ENCODE measurements at places on chromosomes 2 and 18.

- DNase-seq = no peak
Measured at GRCh38 chr18:32934201-32934600, 161.4 kb upstream of the KLHL14 start.

DNA sequence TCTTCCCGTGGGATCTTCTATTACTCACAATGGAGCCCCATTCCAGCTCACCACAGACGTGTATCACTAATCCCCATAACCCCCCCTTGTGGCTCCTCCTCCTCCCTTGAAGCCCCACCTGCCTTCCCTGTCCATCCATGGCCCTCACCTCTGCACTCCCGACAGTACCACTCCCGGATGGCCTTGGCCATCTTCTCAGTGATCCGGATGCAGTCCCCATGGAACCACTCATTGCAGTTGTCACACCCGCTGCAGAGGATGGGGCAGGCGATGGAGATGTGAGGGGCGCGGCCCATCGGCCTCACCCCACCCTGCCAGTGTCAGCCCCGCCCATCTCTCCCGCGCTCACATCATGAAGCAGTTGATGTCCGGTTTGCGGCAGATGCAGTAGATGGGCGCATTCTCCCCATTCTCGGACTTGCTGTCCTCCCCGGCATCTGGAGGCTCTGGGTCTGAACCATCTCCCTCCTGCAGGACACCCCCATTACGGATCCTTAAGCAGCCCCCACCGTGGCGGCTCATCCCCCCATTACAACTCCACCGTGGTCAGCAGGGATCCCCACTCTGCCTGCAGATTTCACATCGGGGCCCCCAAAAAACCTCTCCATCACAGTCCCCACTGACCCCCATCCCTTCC, 983 bp downstream of the CXXC1 start:
- DNase-seq = peak; percentile 60

GRCh38 chr2:128644156-128644555, 325.5 kb upstream of the HS6ST1 start:
- no peak for DNase-seq

- DNase-seq = no peak
Measured at GRCh38 chr2:168915441-168916330, 14.6 kb downstream of the G6PC2 start.
